ENCODE measurements at places on chromosomes 11 and 22. TPM values are rescaled to one million over a fixed set of nuclear protein-coding genes. Genes with fewer than 3 reads are reported as not detected.

Gene MS4A4A
- not detected for total RNA-seq

Gene HOATZ
- total RNA-seq: not detected

Gene SAA2
- not detected for total RNA-seq

Gene UVRAG
- total RNA-seq: 19.5 TPM

Gene ADM2
- 7.4 TPM for total RNA-seq

Gene CCDC15
- 6.6 TPM for total RNA-seq

Gene GLYAT
- total RNA-seq: not detected

Gene SLC35F2
- total RNA-seq: 31.0 TPM

Gene MYO18B
- 0.15 TPM for total RNA-seq

Gene F2
- not detected for total RNA-seq

Gene OR4A16
- total RNA-seq: not detected

Gene OR4D5
- total RNA-seq: not detected

Gene UPK3A
- not detected for total RNA-seq

Gene GLB1L3
- not detected for total RNA-seq
